ENCODE measurements at places on chromosomes 6 and 20.

DNA sequence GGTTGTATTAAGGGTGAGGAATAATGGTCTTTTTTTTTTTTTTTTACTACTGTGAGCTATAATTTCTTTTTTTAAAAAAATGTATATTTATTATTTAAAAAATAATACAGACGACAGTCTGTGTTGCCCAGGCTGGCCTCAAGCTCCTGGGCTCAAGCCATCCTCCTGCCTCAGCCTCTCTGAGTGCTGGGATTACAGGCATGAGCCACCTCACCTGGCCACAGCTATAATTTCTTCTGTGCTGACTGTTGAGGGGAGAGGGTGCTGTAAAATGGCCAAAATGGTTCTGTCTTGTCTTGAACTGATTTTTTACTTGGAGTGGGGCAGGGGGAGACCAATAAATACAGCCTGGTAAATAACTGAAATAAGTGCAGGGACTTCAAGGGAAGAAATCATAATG is 3.6 kb downstream of the SRSF3 start:
- DNase-seq = no peak

- no peak for DNase-seq
Observed at GRCh38 chr20:58071991-58072390, 156.5 kb downstream of the ANKRD60 start.

- DNase-seq = peak; percentile 33
Observed at GRCh38 chr6:40395066-40395697, 192.0 kb downstream of the LRFN2 start.

DNA sequence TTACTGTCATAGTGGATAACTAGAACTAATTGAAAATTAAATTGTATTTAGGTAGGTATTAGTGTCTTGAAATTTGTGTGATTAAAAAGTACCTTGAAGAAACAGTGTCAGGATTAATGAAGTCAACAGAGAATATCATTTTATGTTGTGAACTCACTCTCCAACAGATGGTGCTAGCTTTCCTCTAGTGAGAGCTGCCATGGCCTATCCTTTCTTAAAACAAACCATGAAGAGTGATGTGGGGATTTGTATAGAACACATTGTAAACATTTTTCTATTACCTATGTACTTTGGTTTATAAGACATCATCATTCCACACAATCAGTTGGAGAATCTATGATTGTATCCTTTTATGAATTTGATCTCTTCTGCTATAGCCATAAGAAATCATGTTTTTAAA is 4.8 kb upstream of the SRSF12 start:
- DNase-seq = peak; percentile 44

DNA sequence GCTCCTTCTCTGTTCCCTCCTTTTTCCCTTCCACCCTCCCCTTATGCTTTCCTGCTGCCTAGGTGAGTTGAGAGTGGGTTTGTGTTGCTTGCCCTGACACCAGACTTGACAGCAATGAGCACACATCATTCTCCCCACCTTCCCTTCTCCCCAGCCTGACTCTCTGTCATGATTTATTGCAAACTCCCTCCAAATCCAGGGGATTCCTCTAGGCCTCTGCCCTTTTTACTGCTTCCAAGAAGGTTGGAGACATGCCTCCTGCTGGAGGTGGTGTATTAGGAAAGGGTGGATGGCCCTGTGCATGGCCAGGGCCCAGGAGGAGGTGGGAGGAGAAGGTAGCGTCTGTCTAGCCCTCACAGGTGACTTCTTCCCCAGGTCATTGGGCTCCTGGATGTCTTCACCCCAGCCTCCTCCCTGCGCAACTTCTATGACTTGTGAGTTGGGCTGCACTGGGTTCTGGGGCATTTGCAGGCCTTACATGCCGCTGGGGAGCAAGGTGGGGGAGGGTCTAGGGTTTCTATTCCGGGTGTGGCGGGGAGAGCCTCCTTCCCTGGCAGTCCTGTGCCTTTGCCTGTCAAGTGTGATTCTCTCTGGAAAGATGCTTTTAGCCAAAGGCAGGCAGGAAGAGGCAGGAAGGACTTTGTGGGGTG is 2.1 kb downstream of the MAPK13 start:
- no peak for DNase-seq

DNA sequence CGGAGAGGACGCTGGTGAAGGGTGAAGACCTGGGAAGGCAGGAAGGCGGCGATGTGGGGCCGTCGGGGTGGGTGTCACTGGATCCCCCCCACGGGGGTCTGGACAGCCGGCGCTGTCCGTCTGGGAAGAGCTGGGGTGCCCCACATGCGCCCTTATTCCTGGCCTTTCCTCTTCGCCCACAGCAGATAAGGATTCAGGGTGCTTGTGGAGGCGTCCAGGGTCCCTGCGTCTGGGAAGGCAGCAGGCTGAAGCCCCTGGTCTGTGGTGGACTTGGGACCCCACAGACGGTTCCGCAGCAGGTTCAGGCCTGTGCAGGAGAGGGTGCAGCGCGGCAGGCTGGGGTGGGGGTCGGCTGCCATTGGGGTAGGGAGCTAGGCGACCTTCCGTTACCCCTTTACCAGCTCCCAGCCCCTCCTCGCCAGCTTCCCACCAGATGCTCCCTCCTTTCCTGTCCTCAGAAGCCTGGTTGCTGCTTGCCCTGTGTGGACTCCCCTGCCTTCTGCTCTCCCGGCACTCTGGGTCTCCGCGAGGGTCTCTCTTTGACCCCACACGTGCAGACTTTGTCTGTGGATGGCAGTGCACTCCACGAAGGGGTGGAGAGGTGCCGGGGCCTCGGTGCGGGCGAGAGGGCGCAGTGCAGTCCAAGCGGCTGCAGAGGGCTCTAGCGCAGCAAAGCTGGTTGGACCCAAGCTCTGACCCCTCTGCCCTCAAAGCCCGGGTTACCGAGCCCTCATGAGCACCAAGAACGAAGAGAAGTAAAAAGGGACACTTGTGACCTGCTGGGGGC is 2.1 kb upstream of the GATA5 start:
- no peak for DNase-seq

- DNase-seq = no peak
Observed at GRCh38 chr6:14109411-14109826, 8.2 kb upstream of the CD83 start.

DNA sequence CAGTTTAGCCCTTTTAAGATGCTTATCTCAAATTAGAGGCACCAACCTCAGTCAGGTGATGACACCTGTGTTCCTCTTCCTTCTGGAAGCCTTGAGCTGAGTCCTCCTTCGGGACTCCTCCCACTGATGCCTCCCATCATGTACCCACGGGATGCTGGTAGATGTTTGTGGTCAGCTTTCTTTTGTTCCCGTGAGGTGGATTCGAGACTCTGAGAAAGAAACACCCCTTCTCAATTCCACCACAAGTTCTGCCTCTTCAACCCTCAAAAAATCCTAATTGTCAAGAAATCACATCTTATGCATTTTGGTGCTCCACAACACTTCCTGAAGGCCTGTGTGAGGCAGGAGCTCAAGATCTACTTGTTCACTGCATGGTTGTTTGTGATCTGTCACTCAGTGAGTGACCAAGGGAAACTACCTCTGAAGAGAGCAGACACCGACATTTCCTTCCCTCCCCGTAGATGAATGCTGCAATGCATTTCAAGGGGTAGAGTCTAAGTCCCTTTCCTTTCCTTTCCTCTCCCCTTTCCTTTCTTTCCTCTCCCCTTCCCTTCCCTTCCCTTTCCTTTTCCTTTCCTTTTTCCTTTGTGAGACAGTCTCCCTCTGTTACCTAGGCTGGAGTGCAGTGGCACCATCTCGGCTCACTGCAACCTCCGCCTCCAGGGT is 50.5 kb downstream of the PCNA start:
- no peak for DNase-seq

DNA sequence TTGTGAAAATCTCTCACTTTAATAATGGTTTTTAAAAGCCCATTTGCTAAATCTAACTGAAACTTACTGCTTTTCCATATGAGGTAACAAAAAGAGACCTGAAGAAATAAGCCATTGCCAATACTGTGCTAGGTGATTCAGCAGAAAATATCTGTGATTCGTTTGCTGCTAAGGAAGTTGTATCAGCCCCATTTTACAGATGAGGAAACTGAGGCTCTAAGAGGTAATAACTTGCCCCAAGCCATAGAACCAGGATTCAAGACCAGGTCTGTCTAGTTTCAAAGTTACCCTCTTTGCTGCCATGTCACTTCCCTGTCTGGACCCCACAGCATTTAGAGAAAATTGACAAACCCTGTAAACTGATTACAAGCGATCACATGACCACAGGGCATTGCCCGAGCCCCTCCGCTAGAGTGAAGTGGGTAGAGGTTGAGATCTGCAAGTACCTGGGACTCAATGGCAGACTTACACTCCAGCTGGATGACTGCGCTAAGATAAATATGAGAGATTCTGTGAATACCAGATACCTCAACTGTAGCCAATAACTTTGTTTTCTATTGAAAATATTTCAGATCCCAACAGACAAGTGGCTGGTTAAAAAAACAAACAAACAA is 69.3 kb downstream of the TNFRSF21 start:
- no peak for DNase-seq

DNA sequence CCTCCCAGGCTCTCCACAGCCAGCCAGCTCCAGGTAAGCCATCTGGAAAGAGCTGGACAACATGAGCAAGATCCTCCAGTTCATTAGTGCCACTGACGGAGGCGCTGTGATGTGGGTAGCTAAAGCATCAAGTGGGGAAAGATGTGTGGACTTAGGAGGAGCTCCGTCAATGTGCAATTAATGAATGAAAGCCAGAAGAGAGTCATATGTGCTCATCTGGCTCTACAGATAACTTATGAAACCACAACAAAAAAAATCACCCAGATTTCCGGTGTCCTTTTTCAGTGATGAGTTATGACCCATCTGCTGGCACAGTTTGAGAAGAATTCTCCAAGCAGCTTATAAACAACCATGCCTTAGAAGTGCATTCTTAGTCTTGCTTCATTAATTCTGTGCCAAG is 311.7 kb upstream of the PLCB4 start:
- DNase-seq = no peak

- no peak for DNase-seq
Observed at GRCh38 chr6:89955364-89955763, 61.1 kb downstream of the GJA10 start.

DNA sequence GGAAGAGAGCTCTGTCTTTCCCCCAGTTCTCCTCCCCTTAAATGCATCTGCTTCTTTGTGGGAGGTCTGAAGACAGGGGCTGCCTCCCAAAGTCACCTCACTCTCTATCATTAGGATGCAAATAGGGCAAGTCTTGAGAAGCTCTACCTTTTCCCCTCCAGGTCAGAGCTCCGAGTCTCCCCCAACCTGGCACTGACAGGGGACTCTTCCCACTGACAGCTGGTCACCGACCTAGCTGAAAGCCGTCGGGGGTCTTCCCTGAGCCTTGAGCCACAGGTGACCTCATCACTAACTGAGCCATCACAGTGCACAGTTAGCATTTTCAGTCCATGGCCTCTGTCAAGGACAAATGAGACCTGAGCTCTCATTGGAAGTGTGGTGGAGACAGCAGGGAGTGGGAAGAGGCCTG is 386.7 kb downstream of the HACE1 start:
- DNase-seq = no peak

DNA sequence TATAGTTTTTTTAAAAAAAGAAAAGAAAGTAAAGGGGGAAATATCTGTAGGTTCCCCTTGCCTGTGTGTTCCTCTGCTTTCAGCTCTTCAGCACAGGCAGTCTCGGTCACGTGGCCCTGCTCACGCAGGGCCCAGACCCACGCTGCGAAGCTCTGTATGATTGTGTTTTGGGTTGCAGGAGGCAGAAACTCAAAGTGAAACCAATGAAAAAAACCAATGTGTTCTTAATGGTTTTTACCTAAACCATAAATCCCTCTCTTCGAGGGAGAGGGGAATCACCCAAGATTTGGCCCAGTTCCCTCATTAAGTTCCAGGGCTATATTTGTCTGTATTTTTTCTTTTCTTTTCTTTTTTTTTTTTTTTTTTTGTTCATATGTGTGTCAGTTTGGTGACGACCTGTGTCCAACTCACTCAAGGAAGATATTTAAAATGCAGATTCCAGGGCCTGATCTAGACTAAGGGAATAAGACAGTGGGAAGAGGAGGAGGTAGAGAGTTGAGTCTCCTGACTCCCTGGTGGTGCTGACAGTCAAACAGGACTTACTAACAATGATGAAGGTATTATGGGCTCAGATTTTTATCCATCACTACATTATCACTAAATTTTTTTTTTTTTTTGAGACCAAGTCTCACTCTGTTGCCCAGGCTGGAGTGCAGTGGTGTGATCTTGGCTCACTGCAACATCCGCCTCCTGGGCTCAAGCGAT is 33.8 kb upstream of the RREB1 start:
- no peak for DNase-seq

DNA sequence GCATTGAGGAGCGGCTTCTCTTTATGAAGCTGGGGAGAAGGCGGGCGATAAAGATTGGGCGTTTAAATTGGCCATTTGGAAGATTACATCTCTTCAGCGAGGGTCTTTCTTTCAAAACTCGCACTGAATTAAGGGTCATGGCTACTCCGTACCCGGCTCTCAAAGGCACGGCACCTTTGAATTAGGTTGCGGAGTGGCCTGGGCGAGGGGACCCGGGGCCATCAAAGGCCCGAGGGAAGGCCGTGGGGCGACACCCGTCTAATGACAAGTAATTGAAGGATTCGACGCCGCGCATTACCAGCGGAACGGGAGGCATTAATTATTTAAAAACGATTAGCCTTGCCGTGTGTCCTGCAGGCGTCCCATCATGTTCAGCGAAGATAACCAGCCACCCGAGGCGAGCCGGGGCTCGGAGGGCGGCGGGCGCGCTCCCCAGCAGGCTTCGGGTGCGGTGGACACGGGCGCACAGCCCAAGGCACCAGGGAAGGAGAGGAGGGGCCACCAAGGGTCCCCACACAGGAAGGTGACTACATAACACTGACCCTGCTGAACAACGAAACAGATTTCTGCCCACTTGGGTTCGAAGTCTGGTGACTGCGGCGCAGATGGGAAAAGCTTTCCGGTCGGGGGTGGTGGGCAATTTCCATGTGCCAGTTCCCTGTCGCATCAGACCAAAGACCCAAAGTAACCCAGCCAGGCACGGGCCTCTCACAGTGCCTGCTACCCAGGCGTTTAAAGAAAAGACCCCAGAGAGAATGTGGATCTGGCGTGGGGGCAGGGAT is 7.4 kb downstream of the FOXA2 start:
- no peak for DNase-seq

GRCh38 chr6:28864326-28864923 is 59.4 kb downstream of the TRIM27 start:
- DNase-seq = no peak

- DNase-seq = peak; percentile 57
Observed at GRCh38 chr6:130322673-130323268, 43.0 kb upstream of the TMEM200A start.

DNA sequence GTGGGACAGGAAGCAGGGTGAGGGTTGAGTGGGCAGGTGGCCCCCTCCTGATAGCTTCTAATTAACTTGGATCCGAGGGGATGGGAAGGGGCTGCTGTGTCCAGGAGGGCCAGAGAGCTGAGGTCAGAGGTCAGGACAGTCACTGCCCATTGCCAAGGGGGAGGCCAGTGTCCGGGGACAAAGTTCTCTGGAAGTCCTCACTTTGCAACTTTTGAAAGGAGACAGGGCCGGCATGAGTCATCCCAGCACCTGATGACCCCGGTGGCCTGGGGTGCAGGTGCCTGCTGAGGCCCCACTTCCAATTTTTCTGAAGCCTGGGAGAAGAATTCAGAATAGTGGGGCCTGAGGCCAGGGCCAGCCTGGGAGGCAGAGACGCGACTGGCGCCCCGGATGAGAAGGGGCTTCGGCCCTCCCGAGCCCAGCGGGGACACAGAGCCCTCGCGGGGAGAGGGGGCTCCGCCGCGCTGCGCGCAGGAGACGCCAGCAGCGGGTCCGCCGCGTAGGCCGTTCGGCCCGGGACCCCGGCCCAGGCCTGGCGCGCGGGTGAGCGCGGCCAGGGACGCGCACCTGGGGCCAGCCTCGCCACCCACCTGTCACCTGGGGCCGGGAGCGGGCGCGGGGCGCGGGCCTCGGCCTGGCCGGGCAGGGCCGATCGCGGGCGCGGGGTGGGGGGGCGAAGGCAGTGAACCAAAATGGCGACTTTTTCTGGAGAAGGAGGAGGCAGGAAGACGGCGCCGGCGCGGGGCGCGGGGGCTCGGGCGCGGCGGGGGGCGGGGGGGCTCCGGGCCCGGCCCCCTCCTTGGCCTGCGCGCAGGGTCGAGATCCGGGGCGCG is 586 bp downstream of the ZNF512B start:
- DNase-seq = no peak

Measured in bronchial epithelial cell (primary cell).